ENCODE measurements at places on chromosomes 2 and 18.

- peak; percentile 22 for DNase-seq
These were observed 503.6 kb downstream of the ERBB4 start for GRCh38 chr2:212034841-212035585.

GRCh38 chr2:112462178-112462577, 19.8 kb upstream of the TTL start:
- DNase-seq, result no peak

DNA sequence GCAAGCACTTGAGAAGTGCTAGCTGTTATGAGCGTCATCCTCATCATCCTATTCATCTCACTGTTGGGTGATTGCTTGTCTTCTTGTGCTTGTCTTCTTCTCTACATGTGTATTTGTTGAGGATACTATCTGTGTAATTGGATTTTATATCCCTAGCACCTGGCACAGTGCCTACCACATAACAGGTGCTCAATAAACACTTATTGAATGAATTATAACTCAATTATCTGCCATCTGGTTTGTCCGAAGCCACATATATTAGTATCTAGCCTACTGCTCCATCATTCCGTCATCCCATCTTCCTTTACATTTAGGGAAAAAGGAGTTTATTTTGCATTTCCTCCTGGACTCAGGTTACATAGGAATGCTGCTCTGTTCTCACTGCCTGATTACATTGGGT, 330.4 kb upstream of the ETAA1 start:
- no peak for DNase-seq

DNA sequence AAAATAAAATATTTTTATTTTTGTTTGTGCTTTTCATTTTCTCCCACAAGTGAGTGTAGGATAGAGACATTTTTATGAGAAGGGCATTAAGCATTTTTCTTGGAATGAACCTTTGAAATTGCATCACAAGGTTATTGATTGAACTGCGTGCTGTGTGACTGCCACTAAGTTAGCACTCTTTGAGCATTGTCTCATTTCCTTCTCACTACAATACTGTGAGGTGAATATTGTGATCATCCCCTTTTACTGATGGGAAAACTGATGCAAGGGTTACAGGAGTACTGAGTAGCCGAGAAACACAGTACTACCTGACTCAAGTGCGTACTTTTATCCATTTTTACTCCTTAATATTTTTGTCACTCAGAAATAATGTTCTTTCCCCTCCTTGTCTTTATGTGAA, 2.0 kb downstream of the NBEAL1 start:
- DNase-seq, result no peak

- DNase-seq, result no peak
These were observed 563.2 kb upstream of the NRP2 start for GRCh38 chr2:205119136-205119535.
